Stomach (tissue), 19 donors: ENCODE measurements at places on chromosomes 11 and 22. TPM values are rescaled to one million over a fixed set of nuclear protein-coding genes. Genes with fewer than 3 reads are reported as not detected.
A peak's percentile ranks its signal among the peaks of the same experiment; 100 is the strongest.

DNA sequence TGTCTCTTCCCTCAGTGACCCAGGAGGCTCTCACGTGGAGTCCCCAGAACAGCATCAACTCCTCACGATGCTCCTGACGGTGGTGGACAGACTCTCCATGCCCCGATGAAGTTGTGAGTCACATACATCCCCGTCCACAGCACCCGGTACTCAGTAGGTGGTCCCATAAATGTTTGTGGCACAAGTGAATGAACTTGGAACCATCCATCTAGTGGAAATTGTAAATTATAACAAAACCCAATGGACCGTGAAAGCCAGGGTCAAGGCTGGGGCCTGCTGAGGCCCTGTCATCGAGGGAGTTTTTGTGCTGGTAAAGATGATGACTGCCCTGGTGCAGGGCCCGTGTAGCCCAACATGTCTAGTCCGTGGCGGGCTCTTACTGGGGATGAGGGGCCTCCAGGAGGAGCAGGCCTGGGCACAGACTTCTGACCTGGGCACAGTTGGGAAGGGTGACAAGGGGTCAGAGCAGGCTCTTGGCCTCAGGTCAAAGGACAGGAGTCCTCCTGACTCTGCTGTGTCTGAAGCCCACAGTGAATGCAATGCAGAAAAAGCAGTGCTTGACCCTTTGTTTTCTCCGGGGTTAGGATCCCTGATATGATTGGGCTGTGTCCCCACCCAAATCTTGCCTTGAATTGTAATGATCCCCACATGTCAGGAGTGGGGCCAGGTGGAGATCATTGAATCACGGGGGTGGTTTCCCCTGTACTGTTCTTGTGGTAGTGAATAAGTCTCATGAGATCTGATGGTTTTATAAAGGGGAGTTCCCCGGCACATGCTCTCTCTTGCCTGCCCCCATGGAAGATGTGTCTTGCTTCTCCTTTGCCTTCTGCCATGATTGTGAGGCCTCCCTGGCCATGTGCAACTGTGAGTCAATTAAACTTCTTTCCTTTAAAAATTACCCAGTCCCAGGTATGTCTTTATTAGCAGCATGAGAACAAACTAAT is 20.0 kb upstream of the SMIM38 start:
- no peak for DNase-seq

DNA sequence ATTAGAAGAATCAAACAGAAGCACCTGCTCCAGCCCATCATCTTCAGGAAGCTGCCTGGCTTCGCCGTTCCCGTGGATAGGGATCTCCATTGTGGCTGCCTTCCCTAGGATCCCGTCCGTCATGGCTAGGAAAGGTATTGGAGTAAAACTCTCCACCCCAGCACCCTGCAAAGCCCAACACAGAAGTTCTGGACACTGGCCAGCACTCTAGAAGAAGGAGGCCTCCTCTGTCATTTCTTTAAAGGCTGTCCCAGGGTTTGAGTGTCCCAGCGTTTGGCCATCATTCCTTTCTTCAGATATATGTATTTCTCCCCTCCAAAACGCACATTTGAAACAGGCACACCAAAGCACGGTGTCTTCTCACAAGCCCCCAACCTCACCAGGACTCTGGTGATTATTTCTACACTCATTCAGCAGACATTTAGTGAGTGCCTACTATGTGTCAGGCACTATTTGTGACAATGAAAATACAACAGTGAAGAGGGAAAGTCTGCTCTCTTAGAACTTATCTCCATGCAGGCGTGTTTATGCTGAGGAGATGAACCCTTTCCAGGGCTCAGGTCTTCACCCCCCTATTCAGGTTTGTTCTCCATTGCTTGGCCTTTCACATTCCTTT is 724 bp downstream of the ARFIP2 start:
- peak; percentile 45 for DNase-seq

DNA sequence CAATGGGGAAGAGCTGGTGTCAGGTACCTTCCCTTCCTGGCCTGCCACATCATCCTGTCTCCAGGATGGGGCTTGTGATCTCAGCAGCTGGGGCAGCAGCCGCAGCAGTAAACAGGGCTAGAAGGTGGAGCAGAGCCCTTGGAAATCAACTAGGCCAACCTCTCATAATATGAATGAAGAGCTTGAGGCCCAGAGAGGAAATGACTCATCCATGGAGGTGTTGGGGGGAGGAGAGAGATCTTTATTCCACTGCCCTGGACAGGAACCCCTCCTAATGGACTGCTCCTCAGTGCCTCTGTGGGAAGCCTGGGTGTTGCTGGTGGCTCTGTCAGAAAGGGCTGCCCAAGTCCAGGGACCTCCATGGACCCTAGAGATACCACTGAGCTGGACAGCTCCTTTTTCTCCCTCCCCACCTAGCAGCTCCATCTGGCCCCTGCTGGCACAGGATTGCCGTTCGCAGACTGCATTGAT is 111.8 kb downstream of the OSBP2 start:
- DNase-seq, result no peak

GRCh38 chr11:44559207-44559939 is 6.1 kb upstream of the CD82 start:
- no peak for DNase-seq

- no peak for DNase-seq
Observed at GRCh38 chr11:8744423-8744822, 61.8 kb downstream of the RPL27A start.

DNA sequence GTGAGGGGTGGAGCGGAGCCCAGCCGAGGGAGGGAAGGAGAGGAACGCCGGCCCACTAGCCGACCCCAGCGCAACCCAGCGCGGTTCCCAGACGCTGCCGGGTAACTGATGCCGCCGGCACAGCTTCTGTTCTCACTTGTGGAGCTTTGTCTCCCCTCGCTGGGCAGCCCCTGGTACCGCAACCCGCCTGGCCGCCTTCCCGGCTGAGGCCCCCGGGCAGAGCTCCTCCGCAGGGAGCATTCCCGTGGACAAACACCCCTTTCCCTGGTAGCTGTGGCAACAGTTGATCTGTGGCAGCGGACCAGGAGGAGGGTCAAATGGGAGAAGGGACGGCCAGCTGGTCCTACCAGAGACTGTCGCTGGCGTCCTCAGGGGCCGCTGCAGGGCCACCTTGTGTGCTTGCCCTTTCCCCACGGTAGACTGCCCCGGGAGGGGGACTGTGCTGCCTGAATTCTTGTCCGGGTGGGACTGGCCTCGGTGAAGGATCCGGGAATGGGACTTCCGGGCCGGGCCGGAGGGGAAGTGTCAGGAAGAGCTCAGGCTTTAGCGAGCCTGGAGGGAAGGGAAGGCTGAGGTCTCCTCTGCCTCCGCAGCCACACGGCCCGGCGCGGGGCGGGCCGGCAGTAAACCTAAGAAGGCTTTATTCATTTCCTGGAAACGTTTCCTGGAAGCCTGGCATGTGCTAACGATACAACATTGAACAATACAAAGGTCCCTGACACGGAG is 468.0 kb downstream of the OPCML start:
- DNase-seq, result peak; percentile 92

GRCh38 chr11:65210361-65210731 is 28.6 kb downstream of the CAPN1 start:
- DNase-seq, result peak; percentile 13

DNA sequence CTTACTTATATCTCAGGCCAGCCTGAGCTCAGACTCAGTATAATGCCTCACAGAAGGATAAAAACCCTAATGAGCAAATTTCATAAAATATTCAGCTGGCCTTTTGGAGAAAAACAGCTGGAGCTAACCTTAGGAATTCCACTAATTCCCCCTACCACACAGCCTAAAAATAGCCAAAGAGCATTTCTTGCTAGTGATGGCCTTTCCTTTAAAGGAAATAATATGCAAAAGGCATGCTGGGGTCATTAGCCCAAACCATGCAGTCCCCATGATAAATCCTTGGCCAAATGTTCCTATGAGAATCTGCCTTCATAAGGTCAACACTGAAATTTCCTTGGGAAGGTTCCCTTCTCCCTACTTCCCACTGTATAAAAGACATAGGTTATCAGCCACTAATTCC is 38.2 kb downstream of the SYTL2 start:
- no peak for DNase-seq

GRCh38 chr22:32617903-32618302 is 143.3 kb downstream of the FBXO7 start:
- DNase-seq, result no peak

- no peak for DNase-seq
Observed at GRCh38 chr11:10350334-10350733, 45.5 kb downstream of the ADM start.

DNA sequence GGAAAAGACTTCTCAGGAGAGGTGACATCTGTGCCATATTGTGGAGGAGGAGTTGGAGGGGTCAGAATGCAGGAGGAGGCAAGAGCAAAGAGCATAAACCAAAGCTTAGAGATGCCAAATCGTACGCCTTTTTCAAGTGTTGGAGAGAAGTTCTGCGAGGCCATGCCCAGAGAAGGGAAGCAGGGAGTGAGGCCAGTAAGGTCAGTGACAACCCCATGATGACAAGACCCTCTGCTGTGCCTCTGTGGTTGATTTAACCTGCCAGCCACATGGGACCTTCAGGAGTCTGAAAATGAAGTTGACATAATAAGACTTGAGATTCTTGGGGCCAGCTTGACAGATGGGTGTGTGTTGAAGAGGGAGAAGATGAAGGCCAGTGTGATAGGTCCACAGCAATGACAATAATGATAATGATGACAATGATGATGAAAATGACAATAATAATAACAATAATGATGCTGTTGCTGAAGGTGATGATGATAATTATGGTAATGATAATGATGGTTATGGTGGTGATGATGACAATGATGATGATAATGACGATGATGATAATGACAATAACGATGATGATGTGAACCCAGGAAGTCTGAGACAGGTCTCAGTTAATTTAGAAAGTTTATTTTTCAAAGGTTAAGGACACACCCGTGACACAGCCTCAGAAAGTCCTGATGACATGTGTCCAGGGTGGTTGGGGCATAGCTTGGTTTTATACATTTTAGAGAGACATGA is 152.6 kb upstream of the B3GAT1 start:
- no peak for DNase-seq

DNA sequence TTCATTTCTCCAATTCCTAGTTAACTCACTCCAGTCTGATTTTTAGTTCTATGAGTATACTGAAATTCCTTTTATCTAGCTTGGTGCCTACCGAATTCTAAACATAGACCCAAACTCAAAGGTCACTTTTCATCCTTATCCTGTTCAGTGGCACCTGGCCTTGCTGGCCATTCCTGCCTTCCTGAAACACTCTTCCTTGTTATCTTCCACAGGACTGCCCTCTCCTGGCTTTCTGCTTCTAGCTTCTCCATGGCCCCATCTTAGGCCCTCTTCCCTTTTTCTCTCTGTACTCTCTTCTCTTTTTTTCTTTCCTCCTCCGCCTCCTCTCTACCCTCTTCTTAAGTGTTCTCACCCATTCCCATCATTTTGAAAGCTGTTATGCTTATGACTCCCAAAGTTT is 87.3 kb downstream of the WNT11 start:
- DNase-seq, result no peak

GRCh38 chr11:78371221-78371891 is 46.3 kb downstream of the GAB2 start:
- DNase-seq, result no peak

DNA sequence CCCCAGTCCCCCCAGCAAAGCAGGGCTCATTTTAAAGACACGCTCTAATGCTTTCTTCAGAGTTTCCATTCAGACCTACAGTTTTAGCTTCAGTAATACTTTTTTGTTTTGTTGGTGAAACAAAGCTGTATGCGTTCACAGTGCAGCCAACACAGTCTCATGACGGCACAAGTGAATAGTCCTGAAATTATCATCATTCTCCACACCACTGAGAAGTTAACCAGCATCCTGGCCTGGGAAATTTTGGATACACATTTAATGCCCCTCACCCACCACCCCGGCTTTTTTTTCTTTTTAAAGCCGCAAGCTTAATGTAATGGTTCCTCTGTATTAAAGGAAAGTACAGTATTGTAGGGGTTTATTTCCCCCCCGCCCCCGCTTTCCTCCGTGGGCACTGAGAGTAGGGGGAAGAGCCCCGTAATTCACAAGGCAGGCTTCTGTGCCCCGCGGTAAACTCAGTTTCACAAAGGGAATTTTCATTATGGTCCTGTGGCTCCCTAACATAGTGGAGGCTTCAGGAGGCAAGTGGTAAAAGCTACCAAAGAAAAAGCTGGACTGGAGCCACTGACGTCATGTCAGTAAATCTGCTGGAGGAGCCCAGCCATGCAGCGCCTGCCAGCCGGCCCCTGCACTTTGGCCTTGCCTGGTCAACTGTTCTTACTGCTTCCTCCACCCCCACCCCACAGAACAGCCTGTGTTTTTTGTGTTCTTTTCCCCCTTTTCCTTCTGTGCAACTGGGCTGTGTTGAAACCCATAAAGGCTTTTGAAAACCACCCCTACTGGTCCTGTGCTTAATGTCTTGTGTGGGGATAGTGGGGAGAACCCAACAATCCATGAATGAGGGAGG is 18.2 kb downstream of the TEAD1 start:
- DNase-seq, result peak; percentile 96

- no peak for DNase-seq
Observed at GRCh38 chr11:13355191-13355590, 77.6 kb downstream of the BMAL1 start.

DNA sequence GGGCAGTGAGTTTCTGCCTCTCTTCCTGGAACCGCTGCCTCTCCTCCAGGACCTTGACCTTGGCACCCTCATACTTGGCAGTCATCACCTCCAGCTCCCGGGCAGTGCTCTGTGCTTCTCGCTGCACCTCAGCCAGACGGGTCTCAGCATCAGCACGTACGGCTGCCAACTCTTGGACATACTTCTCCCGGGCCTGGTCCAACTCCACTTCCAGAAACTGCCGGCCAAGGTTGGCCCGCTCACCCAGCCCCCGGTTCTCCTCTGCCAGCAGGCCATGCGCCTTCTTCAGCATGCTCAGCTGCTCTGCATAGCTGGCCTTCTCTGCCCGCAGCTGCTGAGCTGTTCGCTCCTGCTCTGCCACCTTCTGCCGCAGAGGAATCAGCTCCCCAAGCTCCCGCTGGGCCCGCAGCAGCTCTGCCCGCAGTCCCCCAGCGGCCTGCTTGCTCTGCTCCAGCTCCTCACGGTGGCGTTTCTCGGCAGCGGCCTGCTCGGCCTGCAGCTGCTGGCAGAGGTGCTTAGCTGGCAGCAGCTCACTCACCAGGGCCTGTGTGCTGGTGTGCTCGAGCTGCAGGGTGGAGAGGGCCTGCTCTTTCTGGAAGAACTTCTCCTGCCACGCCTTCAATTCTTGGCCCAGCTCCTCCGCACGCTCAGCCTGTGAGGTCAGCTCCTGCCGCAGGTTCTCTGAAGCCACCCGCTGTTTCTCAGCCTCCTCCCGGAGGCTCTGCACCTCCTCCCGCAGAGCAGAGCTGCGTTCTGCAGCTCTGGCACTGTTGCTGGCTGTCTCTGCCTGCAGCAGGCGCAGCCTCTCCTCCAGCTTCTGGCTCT is 14.4 kb downstream of the IL18BP start:
- peak; percentile 85 for DNase-seq

DNA sequence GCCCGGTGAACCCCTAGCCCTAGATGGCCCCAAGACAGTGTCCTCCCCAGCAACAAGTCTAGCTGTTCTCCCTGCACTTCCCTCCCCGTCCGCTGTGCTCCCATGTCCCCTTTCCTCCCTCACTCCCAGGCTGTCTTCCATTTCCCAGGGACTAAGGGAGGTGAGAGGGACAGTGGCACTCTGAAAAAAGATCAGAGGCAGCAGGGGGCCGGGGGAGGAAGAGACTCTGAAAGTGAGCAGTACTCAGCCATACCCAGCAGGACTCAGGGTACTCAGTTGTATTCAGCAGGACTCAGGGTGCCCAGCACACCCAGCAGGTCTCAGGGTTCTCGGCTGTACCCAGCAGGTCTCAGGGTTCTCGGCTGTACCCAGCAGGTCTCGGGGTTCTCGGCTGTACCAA is 48.4 kb upstream of the THY1 start:
- no peak for DNase-seq

The PGGHG gene
- total RNA-seq, result 11.6 TPM

The ARHGAP20 gene
- 33.9 TPM for total RNA-seq

The DDX25 gene
- total RNA-seq, result under 0.01 TPM

The ABTB2 gene
- total RNA-seq, result 2.4 TPM

The FKBP2 gene
- 15.2 TPM for total RNA-seq

The NAV2 gene
- total RNA-seq, result 40.7 TPM

The LINC01488 gene
- total RNA-seq, result not detected
